Stimulated activated CD8-positive, alpha-beta memory T cell treated with anti-CD3 and anti-CD28 coated beads, Interleukin-15, amount 100 ng/mL, for 24 hours (primary cell): ENCODE measurements at places on chromosomes 12 and 14.

GRCh38 chr14:24785698-24786097 lies 151.7 kb upstream of the GZMB start:
- DNase-seq = no peak

GRCh38 chr12:67826946-67827720 lies 162.1 kb upstream of the IFNG-AS1 start:
- no peak for DNase-seq

DNA sequence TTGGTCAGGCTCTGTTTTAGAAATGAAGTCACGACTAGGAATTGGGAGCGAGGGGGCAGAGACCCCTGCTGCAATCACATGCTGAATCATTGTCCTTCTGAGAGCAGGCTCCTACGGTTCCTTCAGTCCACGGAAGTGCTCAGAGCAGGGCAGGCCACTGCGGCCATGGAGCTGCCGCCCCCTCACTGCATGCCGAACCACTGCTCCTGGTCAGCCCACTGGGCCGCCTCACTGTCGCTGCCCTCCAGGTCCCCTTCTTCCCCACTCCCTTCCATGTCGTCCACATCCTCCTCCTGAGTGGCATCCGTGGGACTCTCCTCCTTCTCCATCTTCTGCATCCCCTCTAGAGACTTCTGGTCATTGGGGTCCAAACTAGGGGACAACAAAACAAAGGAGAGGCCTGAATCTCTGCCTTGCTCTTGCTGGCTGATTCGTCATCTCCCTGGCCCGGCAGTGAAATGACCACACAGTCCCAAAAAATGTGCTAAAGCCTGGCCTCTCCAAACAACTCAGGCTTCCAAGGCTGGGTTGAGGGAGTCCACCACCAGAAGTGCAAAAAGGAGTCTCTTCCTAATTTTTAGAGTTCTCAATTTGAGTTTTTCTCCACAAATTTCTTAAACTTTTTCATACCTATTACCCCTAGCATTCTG lies 29.4 kb downstream of the ANAPC7 start:
- DNase-seq = no peak

DNA sequence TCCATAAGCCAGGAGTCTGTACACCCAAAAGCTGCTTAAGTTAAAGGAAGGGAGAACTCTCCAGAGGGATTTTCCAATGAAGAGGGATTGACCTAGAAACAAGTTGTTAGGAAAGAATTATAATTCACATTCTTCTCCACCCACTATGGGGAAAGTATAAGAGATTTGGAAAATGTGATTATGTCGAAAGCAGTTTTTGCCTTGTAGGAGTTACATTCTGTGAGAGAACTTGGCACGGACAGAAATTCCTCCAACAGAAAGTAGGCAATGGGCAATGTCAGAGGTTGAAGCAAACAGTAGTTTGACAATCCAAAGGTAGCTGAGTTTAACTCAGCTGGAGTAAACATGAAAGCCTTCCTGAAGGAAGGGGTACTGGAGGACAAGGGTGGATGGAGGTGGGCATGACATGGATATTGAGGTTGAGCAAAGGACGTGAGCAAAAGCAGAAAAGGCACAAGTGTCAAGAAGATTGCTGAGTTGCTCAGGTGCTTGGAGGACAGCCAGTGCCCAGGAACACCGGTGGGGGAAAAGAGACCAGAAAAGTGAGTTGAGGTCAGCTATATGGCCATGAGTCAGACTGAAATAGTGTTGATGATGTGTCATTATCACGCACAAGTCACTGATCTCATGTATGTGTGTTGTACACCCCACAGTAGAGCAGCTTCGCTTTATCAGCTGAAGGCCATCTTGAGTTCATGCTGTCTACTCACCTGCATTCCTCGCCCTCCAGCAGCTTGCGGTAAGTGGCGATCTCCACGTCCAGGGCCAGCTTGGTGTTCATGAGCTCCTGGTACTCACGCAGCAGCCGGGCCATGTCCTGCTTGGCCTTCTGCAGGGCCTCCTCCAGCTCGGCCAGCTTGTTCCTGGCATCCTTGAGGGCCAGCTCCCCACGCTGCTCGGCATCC lies 4.0 kb downstream of the KRT5 start:
- DNase-seq = no peak

- DNase-seq = no peak
Observed at GRCh38 chr12:46702581-46703344, 123.0 kb downstream of the SLC38A4 start.
